Stimulated activated CD4-positive, alpha-beta T cell treated with anti-CD3 and anti-CD28 coated beads, Interleukin-4, amount 100 ng/mL, for 1 hour (primary cell): ENCODE measurements at places on chromosomes 6 and 20.

GRCh38 chr6:33008944-33009861 lies at the start of gene HLA-DOA:
TSS of gene HLA-DOA (minus strand) at chr6:33009591.
- DNase-seq, result peak; percentile 19

GRCh38 chr20:61521687-61522420 lies 269.8 kb downstream of the CDH4 start:
- no peak for DNase-seq

DNA sequence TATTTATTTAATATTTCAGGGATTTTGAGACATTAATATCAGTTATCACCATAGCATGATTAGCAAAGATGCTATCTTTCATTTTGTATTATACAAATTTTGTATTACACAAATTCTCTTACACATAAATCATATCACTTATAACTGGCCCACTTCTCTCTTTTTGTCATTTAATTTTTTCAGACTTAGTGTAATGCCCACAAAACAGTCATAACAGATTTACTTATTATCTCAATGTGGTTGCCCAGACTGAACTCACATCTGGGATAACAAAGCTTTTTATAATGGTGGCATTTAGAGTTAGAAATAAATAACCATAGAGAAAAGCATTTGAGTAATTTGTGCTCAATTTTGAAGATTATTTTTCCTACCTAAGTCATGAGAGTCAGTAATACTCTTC lies 148.3 kb downstream of the TFAP2B start:
- no peak for DNase-seq

DNA sequence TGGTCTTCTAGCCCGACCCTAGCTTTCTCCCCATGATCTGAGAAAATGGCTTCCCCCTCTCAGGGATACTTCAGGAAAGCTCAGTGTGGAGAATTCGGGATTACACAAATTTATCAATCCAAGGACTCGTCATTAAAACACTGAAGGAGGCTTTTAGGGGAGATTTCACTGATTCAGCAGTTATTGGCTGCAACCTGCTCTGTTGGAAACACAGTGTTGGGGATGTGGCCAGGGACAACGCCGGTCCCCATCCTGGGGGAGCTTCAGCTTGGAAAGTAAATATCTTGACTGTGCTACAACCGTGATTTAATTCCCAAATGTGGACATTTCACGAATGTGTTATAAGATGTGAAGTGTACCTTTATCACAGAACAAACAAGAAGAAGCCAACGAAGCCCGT lies 44.8 kb upstream of the ZNF831 start:
- DNase-seq, result no peak

DNA sequence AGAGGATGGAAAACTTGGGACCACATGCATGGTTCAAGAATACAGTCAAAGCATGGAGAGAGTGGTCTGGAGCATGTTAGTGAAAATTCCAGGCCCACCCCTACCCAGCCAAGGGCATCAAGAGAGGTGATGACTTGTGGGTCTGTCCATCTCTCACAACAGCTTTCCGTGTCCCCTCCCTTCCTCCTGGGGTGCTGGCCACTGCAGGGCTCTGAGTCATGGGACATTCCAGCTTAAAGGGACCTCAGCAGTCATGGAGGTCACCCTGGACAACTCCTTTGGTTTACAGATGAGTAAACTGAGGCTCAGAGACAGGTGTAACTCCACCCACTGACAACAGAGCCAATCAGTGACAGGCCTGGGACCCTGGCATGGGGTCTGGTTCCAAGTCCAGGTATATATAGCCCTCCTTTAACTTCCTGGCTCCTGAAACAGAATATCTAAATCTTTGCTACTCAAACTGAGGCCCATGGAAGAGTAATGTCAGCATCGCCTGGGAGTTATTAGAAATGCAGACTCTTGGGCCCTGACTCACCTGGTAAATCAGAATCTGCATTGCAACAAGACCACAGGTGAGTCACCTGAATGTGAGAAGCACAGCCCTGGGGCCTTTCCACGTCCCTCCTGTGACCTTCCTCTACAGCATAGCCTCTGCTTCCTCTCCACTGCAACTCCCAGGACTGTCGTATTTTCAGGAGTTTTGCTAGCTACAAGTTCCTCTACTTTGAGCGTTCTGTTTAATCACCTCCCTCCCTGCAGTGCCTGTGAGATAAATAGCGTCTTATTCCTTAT lies 170.2 kb downstream of the ZDHHC14 start:
- no peak for DNase-seq

- no peak for DNase-seq
These were observed 89.4 kb downstream of the ECT2L start for GRCh38 chr6:138885156-138885819.

- no peak for DNase-seq
These were observed 508.9 kb upstream of the SULF2 start for GRCh38 chr20:48294196-48294595.

DNA sequence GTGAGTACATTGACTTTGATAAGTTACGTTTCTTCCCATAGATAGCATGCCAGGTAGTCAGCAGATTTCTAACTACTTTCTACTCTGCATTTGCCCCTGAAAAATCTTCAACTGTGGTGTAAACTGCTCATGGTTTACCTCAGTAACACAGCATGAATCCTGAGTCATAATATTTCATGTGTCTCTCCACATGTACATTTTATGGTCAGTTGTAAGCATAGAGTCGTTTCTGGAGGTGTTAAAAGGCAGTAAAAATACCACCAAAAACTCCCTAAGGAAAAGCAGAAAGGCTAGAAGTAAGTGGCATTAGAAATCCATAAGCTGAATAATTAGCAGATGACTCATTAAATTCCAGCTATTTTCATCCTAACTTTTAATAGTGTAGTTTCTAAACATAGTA lies 4.1 kb upstream of the GPR63 start:
- no peak for DNase-seq

- DNase-seq, result no peak
These were observed 9.0 kb upstream of the STK38 start for GRCh38 chr6:36556281-36556680.

DNA sequence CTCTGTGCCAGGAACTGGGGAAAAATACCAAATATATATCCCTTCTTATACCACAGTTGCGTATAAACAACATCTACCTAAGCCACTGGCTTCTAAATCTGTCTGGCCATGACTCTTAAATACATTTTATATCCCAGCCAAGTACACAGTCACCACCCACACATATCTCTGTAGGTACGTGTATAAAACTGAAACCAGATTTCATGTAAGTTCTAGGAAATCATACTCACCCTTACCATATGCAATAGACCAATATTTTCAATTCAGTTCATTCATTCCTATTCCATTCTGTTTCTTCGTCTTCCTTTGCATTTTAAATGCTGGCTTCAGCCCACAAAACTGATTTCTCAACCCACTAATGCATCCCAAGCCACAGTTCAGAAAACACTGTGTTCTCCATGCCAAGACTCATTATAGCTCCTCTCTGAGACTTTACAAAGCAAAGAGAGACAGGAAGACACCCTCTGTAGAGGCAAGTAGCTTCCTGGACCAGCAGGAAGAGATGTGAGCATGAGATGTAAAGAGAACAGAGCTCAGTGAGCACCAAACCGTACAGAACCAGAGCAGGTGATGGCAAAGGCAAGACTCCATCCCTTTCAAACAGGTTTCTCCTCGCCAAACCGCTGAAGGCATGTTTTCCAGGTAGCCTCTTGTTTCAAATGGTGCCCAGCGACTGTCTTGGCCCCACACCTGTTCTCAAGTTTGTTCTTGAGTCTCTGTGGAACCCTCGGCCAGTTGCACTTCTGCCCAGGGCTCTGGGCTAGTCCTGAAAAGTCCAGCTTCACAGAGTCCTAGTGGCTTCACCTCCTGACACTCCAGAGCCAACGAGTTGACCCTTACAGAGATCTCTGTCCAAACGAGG lies 18.7 kb downstream of the FAM50B start:
- DNase-seq, result no peak

DNA sequence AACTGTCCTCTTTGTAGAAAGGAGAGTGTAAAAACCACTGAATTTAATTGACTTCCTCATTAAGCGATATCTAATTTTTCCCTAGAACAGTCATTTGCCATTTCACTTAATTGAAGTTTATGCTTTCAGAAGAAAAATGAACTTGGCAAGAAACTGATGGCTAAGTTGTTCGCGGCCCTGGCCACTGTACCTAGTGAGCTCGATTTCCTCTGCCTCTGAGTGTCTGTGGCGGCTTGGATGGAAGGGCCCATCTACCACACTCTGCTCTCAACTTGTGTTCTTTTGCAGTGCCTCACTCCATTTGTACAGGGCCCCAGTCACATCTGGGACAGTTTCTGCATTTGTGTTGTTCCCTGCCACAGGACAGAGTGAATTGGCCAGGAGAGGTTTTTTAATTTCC lies 102.9 kb downstream of the BCAS1 start:
- no peak for DNase-seq

GRCh38 chr6:38638941-38639497 lies 710 bp downstream of the BTBD9 start:
- peak; percentile 63 for DNase-seq

DNA sequence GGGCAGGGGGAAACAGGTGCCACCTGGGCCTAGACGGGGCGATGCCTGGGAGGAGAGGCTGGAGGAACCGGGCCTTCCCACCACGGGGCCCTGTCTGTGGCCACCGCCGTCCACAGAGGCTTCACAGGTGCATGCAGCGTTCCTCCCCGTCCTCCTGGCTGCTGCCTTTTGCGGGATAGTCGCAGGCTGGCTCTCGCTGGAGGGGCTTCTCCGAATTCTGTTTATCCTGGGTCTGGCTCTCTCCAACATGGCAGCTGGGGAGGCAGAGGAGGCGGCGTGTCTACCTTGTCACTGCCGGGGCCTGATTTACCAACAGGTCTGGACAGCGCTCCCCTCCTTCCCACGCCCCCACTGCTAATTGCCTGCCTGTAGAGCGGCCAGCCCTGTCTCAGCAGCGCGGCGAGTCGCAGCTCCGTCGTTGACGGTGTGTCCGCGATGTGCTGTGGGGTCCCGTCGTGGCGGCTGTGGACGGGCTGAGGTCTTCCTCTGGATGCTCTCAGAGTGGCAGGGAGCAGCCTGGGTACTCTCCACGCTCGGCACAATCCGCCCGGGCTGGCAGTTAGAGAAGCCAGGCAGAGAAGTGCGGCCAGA lies 262.9 kb downstream of the TAF4 start:
- no peak for DNase-seq

DNA sequence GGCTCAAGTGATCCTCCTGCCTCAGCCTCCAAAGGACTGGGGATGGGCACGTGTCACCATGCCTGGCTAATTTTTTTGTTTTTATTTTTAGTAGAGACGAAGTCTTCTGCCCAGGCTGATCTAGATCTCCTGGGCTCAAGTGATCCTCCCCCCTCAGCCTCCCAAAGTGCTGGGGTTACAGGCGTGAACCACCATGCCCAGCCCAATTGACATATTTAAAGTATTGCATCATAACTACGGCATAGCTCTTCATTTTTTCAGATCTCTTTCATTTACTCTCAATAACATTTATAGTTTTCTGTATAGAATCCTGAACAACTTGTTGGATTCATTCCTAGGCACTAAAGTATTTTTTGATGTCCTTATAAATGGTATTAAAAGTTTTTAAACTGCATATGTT lies 13.0 kb downstream of the SERPINB1 start:
- no peak for DNase-seq

- DNase-seq, result no peak
These were observed 189.7 kb downstream of the COL9A1 start for GRCh38 chr6:70113171-70113570.

- peak; percentile 12 for DNase-seq
These were observed 1.3 kb downstream of the HIVEP2 start for GRCh38 chr6:142943711-142944123.

- DNase-seq, result no peak
These were observed 316.0 kb downstream of the TFAP2C start for GRCh38 chr20:56945057-56945456.

DNA sequence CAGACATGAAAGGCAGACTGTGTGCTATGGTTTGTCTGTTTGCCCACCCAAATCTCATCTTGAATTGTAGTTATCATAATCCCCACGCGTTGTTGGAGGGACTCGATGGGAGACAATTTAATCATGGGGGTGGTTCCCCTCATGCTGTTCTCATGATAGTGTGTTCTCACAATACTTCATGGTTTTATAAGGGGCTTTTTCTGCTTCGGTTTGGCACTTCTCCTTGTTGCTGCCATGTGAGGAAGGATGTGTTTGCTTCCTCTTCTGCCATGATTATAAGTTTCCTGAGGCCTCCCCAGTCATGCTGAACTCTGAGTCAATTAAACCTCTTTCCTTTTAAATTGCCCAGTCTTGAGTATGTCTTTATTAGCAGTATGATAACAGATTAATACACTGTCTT lies 47.2 kb upstream of the MICB start:
- DNase-seq, result no peak

DNA sequence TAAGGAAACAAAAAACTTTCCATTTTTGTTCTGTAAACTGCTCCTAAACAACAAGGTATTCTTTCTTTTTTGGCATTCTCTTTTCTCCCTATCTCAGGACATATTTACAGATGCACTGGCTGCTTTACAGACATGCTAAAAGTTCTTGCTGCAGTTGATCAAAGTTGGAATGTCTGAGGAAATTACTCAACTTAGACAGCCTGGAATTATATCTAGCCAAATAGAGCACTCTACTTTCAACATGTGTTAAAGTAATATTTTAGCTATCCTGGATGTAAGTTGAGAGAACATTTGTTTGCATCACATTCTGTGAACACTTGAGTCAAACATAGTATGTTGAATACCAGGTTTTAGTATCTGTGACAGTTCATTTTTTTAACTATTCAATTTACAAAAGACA lies 24.8 kb downstream of the TASP1 start:
- DNase-seq, result no peak

- DNase-seq, result no peak
These were observed 302.2 kb downstream of the QKI start for GRCh38 chr6:163716690-163717089.

DNA sequence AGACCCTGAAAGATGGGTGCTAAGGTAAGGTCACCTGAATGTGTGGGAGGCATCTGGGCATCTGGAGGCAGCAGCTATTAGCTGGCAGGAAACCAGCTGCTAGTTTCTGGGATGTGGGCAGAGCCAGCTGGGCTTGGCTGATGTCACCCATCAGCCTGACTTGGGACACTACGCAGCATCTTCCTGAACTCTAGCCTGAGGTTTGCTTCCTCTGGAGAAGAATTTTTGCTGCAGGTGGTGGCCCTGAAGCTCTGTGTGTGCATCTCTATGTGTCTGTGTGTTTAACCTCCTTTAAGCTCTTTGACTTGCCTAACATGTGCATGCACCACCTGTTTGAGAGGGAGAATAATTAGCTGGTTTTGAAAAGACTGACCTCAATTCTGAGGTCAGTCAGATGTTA lies 465.1 kb upstream of the CHD6 start:
- DNase-seq, result no peak

DNA sequence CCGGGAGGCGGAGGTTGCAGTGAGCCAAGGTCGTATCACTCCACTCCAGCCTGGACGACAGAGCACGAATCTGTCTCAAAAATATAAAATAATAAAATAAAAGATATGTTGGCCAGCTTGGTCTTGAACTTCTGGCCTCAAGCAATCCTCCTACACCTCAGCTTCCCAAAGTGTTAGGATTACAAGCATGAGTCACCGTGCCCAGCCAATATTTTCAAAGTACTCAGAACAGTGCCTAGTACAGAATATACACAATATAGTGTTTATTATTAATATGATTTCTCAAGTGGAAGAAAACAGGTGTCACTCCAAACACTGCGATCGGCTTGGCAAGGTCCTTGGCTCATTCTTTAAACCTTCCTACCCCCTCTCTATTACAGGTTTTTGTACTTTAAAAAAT lies 3.1 kb downstream of the FAM210B start:
- DNase-seq, result no peak
